ENCODE measurements at places on chromosomes 6 and 20.

DNA sequence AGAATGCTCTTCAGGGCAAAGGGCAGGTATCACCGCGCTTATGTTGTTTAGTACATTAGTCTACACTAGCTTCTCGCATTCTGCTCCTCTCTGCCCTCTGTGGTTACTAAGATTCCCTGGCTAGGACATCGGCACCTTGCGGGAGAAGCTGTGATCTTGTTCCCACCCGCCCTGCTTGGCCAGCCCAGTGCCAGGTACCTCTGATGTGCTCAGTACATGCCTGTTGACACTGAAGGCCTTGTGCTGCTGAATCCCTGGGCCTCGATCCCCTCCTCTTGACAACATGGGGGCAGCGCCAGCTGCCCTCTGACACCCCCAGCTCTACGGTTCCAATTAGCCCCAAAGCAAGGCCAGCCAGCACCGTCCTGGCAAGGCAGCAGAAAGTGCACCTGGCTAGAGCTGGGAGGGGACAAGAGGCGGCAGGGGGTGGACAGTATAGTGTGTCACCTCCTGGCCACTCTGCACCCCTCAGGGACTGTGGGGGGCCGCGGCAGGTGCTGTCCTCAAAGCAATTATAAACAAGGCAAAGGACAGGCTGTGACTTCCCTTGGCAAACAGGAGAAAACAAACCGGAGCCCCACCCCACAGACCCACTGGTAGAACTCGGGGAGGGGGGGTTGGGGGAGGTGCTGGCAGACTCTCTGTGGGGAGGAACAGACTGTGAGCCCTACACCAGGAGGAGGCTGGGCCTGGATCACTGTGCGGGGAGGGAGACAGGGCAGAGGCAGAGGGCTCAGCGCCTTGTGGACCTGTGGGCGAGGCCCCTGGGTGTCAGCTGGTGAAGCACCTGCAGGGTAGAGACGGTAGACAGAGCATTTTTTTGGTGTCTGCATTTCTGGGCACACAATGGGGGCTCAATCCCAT, 7.1 kb downstream of the TFEB start:
- no peak for DNase-seq

- DNase-seq: no peak
Measured at GRCh38 chr6:6417475-6417874, 97.0 kb upstream of the F13A1 start.

DNA sequence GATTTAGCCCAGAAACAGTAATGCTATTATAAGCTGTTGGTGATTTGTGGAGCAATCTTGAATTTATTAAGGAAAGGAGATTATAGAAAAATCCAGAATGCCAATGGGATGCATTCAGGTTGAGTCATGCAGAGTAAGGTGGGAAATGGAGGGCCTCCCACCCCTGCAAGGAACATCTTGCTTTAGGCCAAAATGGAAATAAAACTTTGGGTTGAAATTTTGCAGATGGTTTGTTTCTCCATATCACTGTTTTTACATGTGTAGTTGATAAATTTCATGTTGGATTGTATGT, 152.4 kb downstream of the BCAS1 start:
- no peak for DNase-seq

GRCh38 chr20:24951536-24952083, 2.5 kb downstream of the CST7 start:
- no peak for DNase-seq

- DNase-seq: no peak
Measured at GRCh38 chr20:3013771-3014170, 29.7 kb upstream of the GNRH2 start.

DNA sequence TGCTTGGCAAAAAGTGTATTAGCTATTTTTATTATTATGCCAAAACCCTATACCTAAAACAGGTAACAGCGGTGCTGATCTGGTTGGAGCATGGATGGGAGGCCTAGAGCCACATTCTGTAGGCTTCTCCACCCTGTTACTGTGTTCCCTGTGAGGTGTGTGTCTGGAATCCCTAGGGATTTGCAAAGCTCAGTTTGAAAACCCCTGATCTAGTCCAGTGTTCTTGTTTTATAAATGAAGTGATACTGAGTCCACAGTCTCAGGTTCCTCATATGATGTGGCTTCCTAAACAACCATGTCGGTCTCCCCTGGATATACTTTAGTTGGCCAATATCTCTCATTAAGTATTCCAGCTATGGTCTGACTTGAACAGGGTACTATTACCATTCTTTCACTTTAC, 16.3 kb downstream of the ACSS2 start:
- no peak for DNase-seq

DNA sequence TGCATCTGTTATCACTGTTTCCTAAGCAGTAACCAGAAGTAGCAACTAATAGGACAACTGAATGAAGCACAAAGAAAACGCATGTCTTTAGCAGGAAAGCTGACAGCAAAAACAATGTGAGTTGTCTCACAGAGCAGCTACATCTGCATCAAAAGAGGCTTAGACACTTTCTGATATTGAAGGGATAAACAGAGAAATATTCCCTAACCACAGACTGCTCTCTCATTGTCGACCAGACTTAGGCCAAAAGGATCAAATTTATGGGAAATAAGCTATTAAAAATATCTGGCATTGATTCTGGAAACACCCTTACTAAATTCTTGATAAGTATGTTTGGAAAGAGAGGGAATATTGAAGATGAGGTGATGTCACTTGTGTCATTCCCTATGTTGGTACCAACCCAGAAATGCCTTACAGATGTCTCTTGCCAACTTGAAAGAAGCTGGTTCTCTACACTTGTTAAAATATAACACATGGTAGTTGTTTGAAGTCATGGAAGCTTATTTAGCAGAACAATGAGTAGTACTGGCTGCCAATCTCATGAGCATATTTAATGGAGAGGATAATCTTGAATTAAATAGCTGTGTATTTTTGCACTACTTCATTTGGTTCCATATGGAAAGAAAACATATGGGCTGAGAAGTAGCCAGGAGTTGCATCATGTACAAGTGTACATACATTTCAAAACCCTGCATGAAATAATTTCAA, 929.3 kb upstream of the MAN1A1 start:
- DNase-seq: no peak

DNA sequence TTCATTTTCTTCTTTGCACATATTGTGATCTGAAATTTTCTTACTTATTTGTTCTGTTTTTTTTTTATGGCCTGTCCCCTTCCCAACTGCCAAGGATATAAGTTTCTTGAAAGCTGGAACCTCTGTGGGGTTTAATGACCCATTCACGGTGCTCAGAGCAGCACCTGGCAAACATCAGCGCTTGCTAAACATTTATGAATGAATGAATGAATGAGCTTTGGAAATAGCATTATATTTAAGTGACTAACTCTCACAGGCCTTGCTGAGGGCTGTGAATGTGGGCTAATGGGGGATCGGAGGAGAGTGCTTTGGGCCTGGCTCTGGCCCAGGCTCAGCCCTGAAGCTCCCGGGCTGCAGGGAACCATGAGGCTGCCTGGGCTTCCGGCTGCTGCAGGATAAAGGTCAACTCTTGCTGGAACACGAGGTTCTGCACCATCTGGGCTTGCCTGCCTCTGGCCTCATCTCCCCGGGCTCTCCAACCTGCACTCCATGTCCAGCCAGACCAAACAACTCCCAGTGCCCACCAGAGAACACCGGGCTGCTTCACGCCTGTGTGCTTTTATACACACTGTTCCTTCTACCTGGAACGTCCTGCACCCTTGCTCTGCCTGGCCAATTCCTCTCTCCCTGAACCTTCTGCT, 14.6 kb upstream of the ARMC12 start:
- no peak for DNase-seq

DNA sequence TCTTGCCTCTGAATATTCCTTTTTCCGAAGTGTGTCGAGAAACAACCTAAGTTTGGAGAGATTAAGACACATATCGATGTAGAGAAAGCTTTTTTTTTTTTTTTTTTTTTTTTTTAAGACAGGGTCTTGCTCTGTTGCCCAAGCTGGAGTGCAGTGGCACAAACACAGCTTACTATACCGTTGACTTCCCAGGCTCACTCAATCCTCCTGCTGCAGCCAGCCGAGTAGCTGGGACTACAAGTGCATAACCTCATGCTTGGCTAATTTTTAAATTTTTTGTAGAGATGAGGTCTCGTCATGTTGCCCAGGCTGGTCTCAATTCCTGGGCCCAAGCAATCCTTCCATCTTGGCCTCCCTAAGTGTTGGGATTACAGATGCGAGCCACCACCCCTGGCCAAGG, 21.4 kb downstream of the SLC17A5 start:
- no peak for DNase-seq

GRCh38 chr6:1068068-1068467, 243.8 kb upstream of the FOXQ1 start:
- DNase-seq: no peak

DNA sequence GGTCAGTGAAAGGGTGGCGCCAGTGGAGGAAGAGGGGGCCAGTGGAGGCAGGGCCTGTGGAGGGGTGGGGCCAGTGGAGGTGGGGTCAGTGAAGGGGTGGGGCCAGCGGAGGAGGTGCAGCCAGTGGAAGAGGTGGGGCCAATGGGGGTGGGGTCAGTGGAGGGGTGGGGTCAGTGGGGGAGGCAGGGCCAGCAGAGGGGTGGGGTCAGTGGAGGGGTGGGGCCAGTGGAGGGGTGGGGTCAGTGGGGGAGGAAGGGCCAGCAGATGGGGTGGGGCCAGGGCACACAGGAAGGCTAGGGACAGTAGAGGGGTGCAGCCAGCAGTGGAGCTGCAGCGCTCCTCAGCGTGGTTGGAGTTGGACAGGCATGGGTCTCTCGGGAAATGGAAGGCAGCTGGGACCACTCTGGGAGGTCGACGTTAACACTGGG, 18.7 kb downstream of the ADRM1 start:
- no peak for DNase-seq

DNA sequence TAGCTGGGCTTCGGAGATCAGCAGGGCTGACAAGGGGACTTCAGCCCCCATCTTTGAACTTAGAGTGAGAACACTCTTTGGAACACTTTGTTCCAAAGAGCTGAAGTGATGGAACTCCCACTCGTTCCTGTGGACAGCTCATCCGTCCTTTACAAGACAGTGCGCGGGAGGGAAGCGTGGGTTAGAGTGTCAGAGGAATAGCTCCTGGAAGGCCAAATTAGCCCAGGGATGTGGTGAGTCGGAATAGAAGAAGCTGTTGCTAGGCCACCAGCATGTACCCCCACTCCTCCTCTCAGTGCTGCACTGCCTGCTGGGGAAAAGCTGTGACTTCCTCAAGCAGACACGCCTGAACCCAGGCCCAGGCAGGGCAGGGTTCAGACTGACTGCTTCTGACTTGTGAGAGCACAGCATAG, 1.7 kb downstream of the SDCBP2 start:
- DNase-seq: peak; percentile 32

- DNase-seq: no peak
Measured at GRCh38 chr6:117264692-117265409, 507 bp upstream of the VGLL2 start.

DNA sequence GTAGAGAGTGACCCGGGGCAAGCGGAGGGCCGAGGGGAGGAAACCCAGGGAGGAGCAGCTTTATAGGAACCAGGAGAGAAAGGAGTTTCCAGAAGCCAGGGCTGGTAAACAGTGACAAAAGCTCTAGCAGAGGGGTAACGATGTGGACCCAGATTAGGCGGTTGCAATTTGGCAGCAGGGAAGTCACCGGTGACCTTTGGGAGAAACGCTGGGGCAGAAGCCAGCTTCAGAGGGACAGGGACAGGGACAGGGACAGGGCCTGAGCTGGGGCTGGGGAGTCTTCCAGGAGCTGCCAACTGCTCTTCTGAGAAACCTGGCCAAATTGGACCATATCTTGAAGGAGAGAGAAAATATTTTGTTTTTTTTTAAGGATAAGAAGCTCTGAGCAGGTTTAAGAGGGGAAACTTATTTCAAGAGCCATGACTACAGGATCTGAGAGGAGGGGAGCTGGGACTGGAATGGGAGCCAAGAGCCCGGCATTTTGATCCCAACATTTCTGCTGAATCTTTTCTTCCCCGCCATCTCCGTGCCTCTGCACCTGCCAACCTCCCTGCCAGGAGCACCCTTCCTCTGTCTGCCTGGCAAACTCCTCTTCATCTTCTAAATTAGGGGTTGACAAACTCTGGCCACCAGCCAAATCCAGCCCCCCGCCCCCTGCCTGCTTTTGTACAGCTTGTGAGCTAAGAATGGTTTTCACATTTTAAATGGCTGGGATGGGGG, 22.6 kb upstream of the PREX1 start:
- DNase-seq: no peak

DNA sequence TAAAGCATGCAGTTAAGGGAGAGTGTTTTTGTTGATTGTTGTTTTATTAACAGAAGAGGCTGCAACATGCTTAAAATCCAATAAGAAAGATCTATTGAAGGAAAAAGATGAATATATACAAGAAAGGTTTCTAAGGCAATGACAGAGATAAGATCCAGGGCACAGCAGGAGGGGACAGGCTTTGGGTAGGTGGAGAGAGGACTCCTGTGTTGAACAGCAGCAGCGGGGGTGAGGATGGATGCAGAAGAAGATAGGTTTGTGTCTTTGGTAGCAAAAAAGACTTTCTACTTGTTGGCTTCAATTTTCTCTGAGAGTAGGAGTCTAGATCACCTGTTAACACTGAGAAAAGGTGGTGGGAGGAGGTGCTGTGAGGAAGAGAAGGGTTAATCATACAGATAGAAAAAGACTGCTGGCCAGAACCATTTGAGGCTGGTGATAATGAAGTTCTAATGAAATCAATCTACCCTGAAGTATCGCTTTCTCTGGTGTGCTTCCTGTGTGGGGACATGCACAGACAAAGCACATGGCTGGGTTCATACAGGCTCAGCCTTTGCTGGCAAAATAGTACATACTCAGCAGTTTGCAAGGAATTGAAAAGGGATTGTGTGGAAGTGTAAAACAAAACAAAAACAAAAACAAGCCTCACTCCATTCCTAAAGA, 17.2 kb upstream of the DST start:
- no peak for DNase-seq

DNA sequence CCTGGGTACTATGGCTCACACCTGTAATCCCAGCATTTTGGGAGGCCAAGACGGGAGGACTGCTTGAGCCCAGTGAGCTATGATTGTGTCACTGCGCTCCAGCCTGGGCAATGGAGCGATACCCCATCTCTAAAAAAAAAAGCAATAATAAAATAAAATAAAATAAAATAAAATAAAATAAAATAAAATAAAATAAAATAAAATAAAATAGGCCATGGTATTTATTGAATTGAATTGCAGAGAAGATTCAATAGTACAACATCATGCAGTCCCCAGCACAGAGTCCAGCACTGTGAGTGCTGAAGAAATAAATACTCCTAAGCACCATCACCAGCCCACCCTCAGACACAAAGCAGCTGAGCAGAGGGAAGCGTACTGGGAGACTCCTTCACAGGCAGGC, 144.7 kb downstream of the RALGAPA2 start:
- no peak for DNase-seq

DNA sequence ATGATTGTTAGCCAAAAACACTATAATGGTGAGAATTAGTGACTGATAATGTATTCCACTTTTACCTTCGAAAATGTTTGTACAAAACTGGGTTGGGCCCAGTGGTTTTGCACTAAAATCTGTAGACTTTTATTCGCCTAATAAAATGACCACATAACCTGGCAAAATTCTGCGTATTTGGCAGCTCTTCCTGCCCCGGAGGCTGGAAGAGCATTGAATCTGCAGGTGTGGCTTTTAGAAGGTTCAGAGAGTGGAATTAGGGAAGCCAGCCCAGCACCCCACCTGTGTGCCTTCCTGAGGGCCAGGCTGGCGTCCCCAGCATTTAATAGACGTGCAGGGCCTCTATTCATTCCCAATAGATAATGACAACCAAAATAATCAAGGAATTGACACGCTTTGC, 256.7 kb downstream of the UST start:
- no peak for DNase-seq

- no peak for DNase-seq
Measured at GRCh38 chr20:24378661-24379483, 90.6 kb upstream of the SYNDIG1 start.

- DNase-seq: no peak
Measured at GRCh38 chr6:112275365-112275764, 21.0 kb upstream of the LAMA4 start.

Measured in endothelial cell of umbilical vein (primary cell).